ENCODE measurements at places on chromosomes 2 and 18.
A peak's percentile ranks its signal among the peaks of the same experiment; 100 is the strongest.

DNA sequence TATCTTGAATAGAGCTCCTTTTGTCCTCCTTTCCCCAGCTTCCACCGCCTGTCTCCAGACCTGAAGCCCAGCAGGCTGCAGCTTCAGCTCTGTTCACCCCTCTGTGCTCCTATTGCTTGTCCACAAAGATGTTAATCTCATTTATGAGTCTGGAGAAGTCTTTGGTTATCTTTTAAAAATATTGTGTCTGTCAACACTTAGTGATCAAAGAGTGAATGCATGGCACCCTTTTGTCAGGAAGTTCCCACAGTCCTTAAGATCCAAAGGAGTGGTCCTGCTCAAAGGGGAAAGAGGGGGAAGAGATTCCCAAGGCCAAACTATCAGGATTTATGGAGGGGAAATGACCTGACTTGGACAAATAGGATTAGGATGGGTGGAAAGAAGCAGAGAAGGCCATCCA lies 118.9 kb downstream of the ACAA2 start:
- no peak for DNase-seq

- no peak for DNase-seq
Observed at GRCh38 chr2:134287323-134287722, 33.5 kb downstream of the MGAT5 start.

DNA sequence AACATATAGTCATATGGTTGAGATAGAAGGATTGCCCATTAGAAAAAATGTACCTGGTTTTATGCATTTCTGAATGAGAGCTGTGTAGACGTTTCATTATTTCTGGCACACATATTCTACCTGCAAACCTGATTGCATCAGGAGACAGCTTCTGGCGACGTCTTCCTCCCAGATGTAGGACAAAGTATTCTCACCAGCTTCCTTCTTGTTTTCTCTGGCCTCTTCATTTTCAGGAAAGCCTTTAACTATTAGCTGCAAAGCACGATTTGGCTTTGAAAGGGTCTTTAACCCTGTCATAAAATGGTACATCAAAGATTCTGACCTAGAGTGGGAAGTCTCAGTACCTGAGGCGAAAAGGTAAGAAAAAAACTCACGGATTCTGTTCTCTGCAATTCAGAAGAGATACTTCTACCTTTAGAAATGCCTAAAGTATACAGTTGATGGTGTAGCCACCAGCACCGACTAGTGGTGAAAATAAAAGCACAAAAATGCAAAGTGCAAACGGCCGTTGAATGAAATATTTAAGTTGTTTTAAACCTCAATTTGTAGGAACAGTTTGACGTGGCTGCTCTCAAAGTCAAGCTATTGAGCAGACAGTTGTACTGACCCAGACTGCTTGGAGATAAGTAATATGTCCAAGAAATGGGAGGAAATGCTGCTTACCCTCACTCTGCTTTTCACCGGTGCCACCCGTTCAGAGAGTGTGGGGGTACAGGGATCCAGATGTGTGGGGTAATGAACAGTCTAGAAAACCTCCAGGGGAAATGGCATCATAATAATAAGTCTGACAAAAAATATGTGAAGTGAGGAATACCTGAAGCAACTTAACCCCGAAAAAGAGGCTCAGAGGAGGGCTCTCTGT lies 20.2 kb downstream of the IL18RAP start:
- DNase-seq: peak; percentile 61

- no peak for DNase-seq
Observed at GRCh38 chr18:63128237-63128974, 191.2 kb downstream of the BCL2 start.

DNA sequence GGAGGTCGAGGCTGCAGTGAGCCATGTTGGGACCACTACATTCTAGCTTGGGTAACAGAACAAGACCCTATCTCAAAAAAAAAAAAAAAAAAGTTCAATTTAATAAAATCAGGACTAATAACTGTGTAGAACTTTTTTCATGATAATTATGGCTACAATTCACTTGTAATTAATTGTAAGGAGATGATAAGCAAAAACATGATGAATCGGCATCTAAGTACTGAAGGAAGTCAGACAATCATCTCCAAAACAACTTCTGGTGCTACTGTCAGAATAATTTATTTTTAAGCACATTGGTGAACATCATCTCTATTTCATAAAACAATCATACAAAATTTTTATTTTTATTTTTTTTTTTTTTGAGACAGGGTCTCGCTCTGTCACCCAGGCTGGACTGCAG lies 9.7 kb upstream of the MTHFD2 start:
- no peak for DNase-seq

DNA sequence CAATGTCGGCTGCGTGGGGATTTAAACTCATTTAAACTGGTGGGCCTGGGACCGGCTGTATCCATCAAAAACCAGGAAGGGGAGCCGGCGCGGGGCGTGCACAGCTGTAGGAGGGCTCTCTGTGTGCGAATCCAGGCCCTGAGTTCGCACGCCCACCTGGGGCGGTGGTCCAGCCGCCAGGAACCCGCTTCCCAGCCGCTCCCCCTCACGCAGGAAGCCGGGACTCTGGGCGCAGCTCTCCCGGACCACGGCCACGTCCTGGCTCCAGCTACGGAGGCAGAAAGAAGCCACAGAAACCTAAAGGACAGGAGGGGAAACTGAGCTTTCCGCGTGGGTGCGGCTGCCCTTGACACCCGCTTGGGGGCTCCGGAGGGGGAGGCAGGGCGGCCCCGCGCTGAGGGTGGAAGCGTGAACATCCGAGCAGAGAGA lies 80.6 kb downstream of the GFPT1 start:
- DNase-seq: no peak

Data from CD4-positive, alpha-beta T cell treated with Interleukin-17A for 4 hours (primary cell).